Esophagus squamous epithelium (tissue), 5 donors: ENCODE measurements at places on chromosomes 12 and 14.

- no peak for DNase-seq
- no peak overlapping the region for H3K4me3 ChIP-seq
- H3K27me3 ChIP-seq = no peaks in the 10 kb centered on the region
- H3K36me3 ChIP-seq = no peaks in the 10 kb centered on the region
- H3K4me1 ChIP-seq = peaks cover 23% of the 10 kb centered on the region
Observed at GRCh38 chr12:68403711-68404110, 71.5 kb upstream of the MDM1 start.

DNA sequence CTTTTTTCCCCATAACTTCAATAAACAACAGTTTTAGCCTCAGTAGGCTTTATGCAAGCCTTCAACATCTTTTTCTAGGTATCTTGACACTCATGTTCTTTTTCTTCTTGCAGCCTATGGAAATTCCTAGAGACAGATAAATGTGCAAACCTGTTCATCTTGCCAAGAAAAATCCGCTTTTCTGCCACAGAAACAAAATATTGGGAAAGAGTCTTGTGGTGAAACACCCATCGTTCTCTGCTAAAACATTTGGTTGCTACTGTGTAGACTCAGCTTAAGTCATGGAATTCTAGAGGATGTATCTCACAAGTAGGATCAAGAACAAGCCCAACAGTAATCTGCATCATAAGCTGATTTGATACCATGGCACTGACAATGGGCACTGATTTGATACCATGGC, 295.9 kb downstream of the ZFP36L1 start:
- no peaks in the 10 kb centered on the region for H3K36me3 ChIP-seq
- H3K27ac ChIP-seq = no peak overlapping the region
- peaks cover 39% of the 10 kb centered on the region for H3K4me1 ChIP-seq
- no peak overlapping the region for H3K4me3 ChIP-seq

DNA sequence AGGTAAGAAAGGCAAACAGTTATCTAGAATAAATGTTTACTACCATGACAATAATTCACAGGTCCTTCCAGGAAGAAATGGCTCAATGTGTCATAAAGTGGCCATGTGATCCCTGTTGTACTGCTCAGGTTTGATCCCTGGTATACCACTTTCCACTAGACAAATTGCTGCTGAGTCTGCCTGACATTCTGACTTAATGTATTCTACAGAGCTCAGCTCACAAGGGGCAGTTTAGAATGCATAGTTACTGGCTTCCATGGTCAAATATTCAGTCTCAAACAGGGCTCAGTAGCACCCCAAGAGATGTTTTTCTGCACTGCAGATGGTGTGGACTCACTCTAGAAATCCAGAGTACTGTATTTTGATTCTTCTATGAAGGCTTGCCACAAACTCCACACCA, 21.8 kb downstream of the TSHR start:
- H3K4me1 ChIP-seq = peaks cover 25% of the 10 kb centered on the region
- H3K27ac ChIP-seq = no peak overlapping the region
- no peaks in the 10 kb centered on the region for H3K27me3 ChIP-seq
- H3K4me3 ChIP-seq = no peak overlapping the region
- H3K36me3 ChIP-seq = no peaks in the 10 kb centered on the region

GRCh38 chr12:83801972-83802371, 1110.6 kb downstream of the SLC6A15 start:
- no peak for DNase-seq
- no peak overlapping the region for H3K27ac ChIP-seq
- no peaks in the 10 kb centered on the region for H3K36me3 ChIP-seq

GRCh38 chr14:71119075-71119474, 211.8 kb downstream of the PCNX1 start:
- DNase-seq = no peak
- H3K4me3 ChIP-seq = no peak overlapping the region
- H3K27ac ChIP-seq = no peak overlapping the region
- peaks cover 6% of the 10 kb centered on the region for H3K36me3 ChIP-seq
- H3K4me1 ChIP-seq = no peaks in the 10 kb centered on the region

- H3K36me3 ChIP-seq = no peaks in the 10 kb centered on the region
- H3K4me1 ChIP-seq = peaks cover 7% of the 10 kb centered on the region
- no peak overlapping the region for H3K4me3 ChIP-seq
- no peaks in the 10 kb centered on the region for H3K27me3 ChIP-seq
- no peak overlapping the region for H3K27ac ChIP-seq
Observed at GRCh38 chr12:116954710-116955381, 44.1 kb downstream of the FBXW8 start.

- H3K27ac ChIP-seq = no peak overlapping the region
- no peaks in the 10 kb centered on the region for H3K36me3 ChIP-seq
- DNase-seq = no peak
- H3K4me1 ChIP-seq = no peaks in the 10 kb centered on the region
- no peak overlapping the region for H3K4me3 ChIP-seq
- H3K27me3 ChIP-seq = no peaks in the 10 kb centered on the region
Observed at GRCh38 chr12:1915082-1915968, 3.1 kb downstream of the CACNA2D4 start.
